ENCODE measurements at places on chromosomes 3 and 15.

GRCh38 chr3:187340578-187340977, 27.6 kb upstream of the RTP4 start:
- DNase-seq, result no peak

DNA sequence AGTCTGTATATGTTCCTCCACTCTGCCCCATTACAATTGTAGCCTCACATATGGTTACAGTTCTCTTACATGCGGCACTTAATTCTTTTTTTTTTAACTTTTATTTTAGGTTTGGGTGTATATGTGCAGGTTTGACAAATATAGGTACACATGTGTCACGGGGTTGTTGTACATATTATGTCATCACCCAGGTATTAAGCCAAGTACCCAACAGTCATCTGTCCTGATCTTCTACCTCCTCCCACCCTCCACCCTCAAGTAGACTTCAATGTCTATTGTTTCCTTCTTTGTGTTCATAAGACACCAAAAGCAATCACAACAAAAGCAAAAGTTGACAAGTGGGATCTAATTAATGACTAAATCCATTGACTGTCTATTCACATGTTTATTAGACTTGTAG, 144.6 kb upstream of the TP63 start:
- no peak for DNase-seq

DNA sequence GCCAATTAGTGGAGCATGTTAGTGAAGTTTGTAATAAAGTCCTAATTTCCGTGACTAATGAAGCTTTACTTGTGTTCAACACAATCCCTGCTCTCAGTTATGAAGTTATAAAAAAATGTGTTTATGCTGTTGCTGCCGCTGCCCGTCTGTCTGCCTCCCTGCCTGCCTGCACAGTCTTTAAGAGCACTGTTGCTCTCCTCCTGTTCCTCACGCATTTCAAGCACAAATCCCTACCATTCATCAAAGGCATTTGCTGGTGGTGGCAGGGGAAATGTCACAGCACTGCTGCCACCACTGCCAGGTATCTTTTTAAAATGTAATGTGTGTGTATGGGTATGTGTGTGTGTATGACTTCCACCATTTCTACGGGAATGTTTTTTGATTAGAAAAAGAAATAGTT, 58.8 kb downstream of the CACNA1D start:
- no peak for DNase-seq

DNA sequence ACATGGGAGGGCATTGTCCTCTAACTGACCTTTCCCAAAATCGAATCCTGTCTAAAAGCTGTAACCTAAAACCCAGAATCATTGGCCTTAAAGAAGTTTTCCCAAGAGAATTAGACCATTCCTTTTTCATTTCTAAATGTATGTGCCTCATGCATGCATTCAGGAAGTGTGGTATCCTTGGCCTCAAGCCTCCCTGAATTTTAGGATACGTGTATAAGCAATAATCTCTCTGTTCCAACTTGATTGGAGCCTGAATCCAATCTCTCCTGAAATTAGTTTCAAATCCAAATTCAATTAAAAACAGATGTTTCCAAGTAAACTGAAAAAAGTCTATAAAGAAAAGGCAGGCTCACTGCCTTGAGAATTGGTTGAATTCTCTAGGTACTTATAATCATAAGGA, 86.0 kb upstream of the VEPH1 start:
- no peak for DNase-seq

- no peak for DNase-seq
Observed at GRCh38 chr3:9416139-9416780, 18.8 kb downstream of the SETD5 start.

DNA sequence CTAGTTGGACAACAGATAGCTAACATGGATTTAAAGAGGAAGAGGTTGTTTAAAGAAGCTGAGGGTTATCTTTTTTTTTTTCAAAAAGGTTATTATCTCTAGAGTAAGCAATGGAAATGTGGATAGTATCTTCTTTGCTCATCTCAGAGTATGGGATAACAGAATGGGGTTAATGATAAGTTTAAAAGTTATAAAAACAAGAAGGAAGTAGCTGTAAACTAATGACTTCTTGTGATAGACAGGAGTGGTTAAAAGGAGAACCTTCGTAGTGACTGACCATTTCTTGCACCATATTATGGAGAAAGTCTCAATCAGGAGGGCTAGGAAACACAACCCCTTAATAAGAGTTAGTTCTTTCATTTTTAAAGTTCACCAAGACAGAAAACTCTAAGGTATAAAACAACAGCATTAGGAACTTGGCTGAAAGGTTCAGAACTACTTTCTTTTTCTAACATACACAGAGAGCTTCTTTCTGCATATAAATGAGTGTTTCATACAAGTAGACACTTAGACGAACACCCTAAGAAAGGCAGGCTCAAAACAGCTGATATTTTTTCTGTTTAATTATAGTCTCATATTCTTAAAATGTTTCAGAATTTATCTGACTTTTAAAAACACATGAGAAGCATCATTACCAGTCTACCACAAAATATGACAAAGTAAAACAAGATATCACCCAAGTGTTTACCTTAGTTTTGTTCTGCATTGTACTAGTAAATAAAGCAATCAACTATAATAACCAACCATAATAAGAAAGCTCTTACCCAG, 140.0 kb downstream of the MEIS2 start:
- no peak for DNase-seq

DNA sequence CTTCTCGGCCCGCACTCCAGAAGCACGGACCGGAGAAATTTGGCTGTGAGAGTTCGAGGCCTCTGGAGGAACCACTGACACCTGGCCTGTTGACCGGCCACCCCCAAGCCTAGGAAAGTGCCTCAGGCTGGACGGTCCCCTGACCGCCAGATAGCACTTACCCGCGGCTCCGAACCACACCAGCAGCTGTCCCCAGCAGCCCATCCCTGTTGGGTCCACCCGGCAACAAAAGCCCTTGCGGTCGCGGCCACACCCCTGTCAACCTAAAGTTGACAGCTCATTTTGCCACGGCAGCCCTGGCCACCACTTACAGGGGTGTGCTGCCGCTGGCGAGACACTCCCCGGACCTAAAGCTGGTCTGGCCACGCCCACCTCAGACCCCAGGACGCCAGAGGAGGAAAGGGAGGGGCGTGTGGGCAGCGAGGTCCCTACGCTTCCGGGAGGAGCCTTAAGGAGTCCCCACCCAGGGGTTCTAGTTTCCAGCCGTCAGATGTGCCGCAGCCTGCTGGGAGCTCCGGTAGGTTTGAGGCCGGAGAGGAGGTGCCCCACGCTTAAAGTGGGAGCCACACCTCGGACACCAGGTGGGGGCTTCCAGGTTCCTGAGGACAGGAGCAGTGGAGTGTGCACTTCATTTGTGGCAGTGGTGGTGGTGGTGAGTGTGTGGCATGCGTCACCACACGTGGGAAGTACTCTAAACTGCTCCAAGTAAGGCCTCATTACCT, at the start of gene LTK:
Gene LTK (minus strand): TSS at position 322 of the 722 bp plus-strand sequence. CDS start 118 bp downstream, at position 204.
- no peak for DNase-seq

DNA sequence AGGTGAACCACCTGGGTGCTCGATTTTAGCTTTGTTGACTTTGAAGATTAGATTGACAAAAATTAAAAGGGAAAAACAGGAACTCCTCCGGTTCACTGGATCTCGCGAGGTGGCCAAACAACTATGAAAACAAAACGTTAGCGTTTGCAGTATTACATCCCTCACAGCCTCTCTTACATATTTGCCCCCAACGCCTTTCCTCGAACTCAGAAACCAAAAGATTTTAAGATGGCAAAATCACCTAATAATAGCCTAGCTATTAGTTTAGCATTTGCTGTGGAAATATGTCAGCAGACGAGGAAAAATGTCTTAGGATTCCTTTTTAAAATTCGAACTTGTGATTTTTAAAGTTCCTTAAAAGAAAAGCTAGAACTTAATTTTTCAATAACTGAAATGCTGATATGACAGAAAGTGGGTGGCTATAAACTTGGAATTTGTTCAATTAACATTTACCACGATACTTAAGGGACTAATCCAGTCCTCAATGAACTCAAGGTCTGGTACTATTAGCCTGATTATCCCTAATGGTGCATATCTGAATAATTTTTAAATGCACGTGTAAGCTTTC, 491 bp upstream of the SENP7 start:
- DNase-seq, result no peak

- no peak for DNase-seq
Observed at GRCh38 chr3:191492601-191493000, 31.6 kb downstream of the PYDC2 start.

DNA sequence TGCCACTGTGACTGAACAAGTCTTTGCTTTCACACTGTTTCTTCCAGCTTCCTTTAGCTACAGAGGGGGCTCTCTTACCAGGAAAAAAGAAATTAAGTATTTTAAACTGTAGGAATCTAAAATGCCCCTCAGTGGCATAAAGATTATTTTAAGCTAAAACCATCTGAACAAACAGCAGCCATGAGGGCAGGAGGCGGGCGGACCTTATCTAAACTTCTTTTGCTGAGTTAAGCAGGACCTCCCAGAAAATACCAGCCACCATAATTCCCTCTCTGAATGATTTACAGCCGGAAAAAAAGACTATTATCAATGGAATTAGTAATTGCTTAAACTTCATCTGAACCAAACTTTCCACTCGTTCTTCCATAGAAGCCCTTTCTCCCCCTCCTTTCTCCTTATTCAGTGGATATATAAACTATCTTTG, 5.2 kb upstream of the TOPAZ1 start:
- DNase-seq, result no peak
